GM10248 (cell line): ENCODE measurements at places on chromosomes 5 and 9.

GRCh38 chr5:9562141-9562540 is 16.3 kb upstream of the SEMA5A start:
- no peak for DNase-seq

DNA sequence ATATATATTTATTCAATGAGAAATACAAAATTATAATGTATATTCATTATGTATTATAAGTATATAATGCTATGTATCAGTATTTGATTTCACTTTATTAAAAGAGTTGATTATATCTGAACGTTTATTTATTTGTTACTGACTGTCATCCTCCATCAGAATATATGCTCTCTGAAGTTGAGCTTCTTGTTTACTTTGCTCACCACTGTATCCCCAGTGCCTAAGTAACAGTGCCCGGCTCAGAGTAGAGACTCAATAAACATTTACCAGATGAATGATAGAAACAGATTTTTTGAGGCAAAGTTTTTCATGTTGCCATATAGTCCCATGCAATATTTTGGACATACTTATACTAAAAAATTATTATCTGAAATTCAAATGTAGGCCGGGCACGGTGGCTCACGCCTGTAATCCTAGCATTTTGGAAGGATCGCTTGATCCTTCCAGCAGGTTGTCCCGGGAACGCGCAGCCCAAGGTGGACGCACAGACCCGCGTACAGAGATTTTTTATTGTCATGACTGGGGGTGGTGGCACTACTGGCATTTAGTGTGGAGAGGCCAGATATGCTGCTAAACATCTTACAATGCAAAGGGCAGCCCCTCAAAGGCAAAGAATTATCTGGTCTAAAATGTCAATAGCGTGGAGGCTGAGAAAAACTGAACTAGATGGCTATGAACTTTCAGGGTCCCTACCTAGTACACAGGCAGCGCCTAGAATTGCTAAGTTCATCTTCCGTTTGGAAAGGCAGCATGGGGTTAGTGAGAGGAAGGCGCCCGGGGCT is 761 bp upstream of the DNAJC25 start:
- DNase-seq: no peak

DNA sequence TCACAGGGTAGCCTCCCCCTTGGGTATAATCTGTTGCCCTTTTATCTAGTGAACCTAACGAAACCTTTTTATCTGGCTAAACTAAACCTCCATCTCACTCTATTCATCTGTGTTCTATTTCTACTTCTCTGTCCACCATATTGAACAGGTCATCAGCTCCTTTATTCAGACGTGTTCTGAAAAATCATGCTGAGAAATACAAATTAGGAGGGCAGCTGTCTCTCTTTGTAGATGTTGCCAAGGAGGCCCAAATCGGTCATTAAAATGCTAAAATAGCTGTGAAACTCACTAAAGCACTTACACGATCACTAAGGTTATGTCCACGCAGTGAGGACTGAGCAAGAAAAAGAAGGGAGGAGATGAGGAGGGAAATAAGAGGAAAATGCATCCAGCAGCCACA is 115.6 kb upstream of the RETREG1 start:
- no peak for DNase-seq

DNA sequence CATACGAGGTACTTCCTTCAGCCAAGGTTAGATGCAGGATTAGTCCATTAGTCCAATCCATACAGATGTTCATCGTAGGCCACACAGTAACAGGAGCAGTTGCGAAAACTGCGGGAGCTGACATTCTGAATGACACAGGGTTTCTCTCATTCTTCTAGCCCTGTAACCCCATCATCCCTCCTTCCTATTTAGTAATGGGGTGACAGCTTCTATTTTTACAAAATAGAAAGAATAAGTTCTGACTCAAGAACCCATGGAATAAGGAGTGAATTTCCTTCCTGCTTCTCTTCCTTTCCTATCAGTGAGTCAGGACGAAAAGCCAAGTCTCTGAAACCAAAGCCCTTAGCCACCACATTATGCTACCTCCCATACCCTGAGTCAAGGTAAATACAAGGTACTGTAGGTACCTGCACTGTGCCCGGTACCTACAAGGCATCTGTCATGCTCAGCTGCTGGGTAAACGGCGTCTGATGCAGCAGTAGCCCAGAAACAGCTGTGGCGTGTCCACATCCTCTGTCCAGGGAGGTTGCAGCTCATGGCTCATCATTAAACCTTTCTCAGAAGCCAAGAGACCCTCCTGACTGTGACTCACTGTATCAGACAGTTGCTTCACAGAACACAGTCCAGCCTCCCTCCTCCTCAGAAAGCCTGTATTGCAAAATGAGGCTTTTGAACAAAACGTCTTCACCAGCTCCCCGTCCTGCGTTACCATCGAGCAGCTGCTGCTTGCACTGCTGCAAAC is 84.2 kb downstream of the ESM1 start:
- no peak for DNase-seq

DNA sequence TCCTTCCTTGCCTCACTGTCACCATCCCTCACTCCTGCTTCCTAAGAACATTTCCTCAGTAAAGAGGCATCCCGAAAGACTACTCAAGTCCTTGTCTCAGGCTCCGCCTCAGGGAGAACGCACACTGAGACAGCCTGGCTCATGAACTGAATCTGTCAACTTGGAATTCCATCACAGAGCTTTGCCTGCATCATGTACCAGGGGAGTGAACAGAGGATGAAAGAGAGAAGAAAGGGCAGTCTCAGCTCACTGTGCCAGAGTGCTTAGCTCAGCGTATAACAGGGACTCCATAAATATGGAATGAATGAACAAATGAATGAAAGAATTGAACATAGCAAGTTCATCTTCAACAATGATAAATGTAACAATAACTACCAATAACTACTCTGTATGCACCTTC is 68.7 kb upstream of the SLC1A3 start:
- DNase-seq: no peak

DNA sequence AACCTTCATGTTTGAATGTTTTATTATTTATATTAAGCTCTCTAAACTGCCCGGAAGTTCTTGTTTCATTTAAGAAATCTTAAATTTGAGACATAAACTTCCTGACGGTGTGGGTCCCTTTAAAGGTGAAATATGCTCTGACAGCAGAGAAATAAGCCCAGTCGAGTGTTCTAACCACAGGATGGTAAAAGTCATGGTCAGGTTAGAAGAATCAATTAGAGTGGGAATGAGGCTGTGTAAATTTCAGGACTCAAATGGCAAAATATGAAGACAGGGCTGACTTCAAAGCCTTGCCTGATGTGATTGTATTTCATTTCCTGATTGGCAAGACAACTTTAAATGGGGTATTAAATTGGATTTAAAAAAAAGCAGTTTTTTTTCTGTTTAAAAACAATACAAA is 432.9 kb upstream of the BRINP1 start:
- no peak for DNase-seq

- peak; percentile 69 for DNase-seq
Observed at GRCh38 chr9:35650341-35651158, at the start of gene SIT1. Gene SIT1 (minus strand): TSS chr9:35650931. CDS start chr9:35650853, 78 bp downstream.

- no peak for DNase-seq
Observed at GRCh38 chr9:106771608-106772007, 91.4 kb upstream of the ZNF462 start.

- DNase-seq: no peak
Observed at GRCh38 chr9:100204796-100205195, 105.8 kb downstream of the INVS start.

- DNase-seq: no peak
Observed at GRCh38 chr5:173744551-173744950, 128.1 kb upstream of the BOD1 start.
